ENCODE measurements at places on chromosomes 4 and X.

GRCh38 chr4:66017671-66018070, 347.4 kb upstream of the EPHA5 start:
- DNase-seq = no peak

GRCh38 chrX:69503782-69504625, at the start of gene NALF2:
TSS of gene NALF2 (plus strand) at chrX:69504326. CDS start at chrX:69505283, 957 bp downstream.
- peak; percentile 12 for DNase-seq

GRCh38 chr4:71006203-71006907, 12.9 kb downstream of the DCK start:
- DNase-seq = no peak

DNA sequence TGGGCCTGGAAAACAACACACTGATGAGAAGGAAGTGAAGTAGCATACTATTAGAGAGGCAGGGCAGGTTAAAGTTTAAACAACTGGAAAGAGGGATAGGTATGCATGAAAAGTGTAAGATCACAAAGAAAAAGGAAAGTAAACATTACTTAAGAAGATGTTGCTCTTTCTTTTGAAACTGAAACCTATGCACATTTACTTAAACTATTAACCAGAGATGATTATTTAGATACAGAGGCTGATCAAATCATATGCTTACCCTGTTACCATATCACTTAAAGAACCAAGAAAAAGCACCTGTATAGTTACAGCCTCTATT, 37.8 kb downstream of the NAP1L5 start:
- DNase-seq = no peak

DNA sequence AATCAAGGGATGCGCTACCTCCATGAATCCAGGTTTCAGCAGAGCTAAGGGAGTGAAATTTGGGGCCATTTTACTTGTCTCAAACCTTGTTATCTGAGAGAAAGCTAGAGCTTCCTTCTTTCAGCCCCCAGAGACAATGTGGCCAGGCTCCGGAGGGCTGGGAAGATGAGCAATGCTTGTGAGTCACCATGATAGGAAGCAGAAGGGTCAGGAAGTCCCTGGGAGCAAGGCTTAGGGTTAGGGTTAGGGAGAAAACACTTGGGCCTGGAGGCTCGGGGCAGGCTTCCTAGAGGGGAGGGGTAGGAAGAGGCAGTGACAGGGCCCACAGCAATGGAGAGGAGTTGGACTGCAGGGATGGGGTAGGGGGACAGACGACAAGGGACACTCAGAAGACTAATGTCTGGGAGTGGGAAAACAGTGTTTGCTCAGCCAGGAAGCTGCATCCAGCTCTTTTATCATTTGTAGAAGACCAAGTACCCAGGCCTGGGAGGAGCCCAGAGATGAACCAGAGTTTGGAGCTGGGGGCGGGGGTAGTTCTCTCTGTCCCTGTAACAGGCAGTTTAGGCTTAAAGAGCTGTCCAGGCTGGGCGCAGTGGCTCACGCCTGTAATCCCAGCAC, 16.4 kb upstream of the PORCN start:
- no peak for DNase-seq

- no peak for DNase-seq
These were observed 48.2 kb upstream of the H2AZ1 start for GRCh38 chr4:99998062-99998867.

DNA sequence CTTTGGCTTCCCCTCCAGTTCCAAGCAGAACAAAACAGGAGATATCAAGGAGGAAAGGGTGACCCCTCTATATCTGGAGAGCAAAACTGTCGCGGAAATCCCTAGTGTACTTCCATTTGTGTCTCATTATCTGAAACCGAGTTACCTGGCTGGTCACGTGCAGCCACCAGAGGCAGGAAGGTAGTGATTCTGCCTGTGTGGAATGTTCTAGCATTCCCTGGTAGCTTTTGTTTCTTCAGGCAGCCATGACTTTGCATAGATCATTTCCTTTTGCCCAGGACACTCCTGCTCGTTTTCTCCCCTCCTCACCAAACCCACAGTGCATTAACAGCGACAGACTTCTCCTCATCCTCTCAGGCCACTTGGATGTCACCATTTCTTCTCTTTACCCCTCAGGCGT, 107.9 kb downstream of the PTTG2 start:
- DNase-seq = no peak

- DNase-seq = no peak
These were observed 49.3 kb downstream of the C4orf33 start for GRCh38 chr4:129145222-129145730.

DNA sequence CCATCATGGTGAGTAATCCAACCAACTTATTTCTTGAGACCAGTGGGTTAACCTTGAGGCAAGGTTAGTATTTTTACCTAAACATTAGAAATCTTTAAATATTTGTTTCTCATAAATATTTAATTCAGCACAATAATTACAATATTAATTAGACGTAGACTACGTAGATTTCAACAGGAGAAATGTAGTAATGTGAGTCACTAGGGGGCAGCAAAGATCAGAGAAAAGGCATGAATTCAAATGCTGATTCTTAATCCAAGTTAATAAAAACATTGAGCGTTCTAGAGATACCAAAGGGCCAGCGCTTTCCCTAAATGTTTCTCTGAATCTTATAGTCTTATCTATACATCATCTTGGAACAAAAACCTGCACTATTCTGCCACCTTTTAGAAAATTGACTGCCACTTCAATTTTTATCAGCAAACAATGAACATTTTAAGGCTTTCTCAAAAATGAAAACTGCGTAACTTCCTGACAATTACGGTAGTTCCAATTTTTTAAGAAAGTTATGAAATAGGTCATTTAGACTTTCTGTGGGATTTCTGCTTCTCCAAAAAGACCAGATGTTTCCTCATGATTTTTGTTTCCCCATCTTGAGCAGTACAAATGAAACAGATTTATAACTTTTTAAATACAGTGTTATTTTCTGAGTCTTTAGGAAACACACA, 180.7 kb downstream of the GASK1B start:
- DNase-seq = no peak

DNA sequence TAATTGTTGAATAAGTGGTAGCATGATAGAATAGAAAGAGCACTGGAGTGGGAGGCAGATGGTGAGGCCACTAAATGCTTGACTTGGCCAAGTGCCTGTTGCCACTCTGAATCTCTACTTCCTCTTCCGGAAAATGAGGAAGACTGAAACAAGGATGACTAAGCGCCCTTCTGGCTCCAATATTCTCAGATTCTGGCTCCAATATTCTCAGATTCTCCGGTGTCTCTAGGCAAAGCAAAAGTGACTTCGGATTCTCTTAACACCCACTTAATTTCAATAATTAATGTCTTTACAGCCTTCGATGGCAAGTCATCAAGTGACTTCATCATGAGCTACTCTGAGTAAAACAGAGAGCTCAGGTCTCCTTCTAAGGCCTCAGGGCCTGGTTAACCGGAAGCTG, 402.2 kb upstream of the FGF13 start:
- DNase-seq = no peak

GRCh38 chr4:88697588-88698329, at the start of gene NAP1L5:
TSS of gene NAP1L5 (minus strand) at chr4:88697829. CDS start at chr4:88697754, 75 bp downstream.
- peak; percentile 89 for DNase-seq

DNA sequence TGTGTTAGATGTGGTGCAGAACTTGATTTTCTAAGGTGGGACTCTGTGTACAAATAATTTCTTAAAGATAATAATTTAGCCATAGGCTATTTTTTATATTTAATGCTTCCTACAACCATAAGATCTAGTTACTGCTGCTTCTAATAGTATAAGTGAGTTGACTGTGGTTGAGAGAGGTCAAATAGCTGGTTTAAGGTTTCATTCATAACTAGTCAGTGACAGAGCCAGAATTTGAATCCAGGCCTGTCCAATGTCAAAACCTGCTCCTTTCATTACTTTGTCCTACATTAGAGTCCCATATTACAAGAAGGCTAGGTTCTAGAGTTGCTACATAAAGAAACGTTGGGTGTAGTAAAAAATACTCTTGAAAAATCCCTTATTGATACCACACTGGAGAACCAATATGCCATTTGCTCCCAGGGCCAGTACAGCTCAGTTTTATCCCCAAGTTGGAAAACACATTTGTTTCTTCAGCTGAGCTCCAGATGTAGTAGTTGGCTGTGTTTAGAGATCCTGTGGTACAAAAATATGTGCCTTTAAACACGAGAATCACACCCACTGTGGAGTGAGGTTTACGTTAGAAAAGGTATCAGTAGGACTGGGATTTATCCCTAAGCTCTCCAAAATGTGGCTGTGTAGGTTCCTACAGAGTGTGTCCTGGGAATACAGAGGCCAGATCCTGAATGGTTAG, 84.3 kb downstream of the REPS2 start:
- no peak for DNase-seq

DNA sequence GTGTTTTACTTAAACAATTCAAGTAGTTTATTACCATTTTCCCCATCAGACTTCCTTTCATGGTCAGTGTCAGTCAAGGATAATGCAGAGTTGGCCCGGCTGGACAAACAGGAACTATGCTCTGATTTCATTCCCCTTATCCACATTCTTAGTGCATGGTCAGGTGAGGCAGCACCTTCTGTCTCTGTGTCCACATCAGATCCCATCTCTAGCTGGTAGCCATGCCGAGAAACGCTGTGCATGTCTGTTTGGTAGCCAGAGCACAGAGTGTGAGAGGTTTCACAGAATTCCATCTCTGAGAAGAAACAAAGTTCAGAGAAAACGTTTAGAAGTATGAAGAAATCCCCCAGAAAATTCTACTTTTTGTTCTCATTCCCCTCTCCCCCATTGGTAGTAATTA, 423.7 kb upstream of the TEX13C start:
- no peak for DNase-seq

DNA sequence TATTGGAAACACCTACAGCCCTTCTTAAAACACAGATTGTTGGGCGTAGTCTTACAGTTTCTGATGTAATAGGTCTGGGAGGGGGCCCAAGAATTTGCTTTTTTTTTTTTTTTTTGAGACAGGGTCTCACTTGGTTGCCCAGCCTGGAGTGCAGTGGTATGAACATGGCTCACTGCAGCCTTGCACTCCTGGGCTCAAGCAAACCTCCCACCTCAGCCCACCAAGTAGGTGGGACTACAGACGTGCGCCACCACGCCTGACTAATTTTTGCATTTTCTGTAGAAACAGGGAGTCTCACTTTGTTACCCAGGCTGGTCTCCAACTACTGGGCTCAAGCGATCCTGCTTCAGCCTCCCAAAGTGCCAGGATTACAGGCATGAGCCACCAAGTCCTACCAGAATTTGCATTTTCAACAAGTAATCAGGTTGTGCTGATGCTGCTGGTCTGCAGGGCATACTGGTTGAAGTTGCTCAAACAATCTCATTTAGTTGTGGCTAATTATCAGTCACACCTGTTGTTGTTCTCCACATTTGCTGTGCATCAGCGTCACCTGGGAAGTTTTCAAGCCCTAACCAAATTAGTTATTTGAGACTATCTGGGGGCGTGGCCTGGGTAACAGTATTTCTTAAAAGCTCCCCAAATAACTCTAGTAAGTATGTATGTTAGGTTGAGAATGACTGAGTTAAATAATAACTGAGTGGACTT, 14.0 kb downstream of the TMEM154 start:
- DNase-seq = no peak

- DNase-seq = no peak
These were observed 47.9 kb downstream of the RGS12 start for GRCh38 chr4:3340700-3341083.

DNA sequence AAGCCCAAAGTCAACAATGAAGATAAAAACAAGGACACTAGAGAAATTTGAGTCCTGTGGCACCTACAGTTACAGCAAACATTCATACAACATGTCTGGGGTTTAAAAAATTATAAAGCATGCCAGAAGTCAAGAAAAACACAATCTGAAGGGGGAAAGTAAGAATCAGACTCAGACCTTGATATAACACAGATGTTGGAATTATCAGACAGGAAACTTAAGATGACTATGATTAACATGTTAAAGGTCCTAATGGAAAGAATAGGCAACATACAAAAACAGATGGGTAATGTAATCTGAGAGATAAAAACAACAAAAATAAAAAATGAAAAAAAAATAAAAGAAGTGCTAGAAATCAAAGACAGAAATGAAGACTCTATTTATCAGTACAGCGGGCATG, 446.5 kb downstream of the SPRY1 start:
- no peak for DNase-seq

GRCh38 chr4:142265536-142265935, 580.6 kb downstream of the INPP4B start:
- DNase-seq = no peak

GRCh38 chr4:40924096-40924792, 174.5 kb downstream of the NSUN7 start:
- DNase-seq = peak; percentile 68

GRCh38 chr4:180769791-180770190, 1473.4 kb upstream of the TENM3 start:
- DNase-seq = no peak

DNA sequence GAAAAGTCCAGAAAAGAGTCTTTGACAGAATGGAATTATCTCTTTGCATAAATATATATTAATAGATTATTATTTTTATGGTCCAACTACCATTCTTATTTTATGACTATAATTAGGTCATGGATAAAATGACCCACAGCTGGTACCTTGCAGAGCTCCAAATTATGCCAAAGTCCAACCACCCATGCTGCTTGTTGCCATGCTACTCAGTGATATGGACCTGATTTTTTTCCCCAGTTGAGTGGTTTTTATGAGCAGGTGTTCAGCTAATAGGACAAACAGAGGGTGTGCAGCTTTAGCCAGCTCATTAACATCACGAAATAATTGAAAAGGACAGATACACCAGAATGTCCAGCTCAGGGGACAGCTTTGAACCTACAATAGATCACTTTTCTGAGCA, 9.7 kb downstream of the HOPX start:
- no peak for DNase-seq

GRCh38 chr4:54229631-54230483, 764 bp downstream of the PDGFRA start:
- DNase-seq = no peak

- no peak for DNase-seq
These were observed 38.4 kb downstream of the METAP1 start for GRCh38 chr4:99033956-99034355.

DNA sequence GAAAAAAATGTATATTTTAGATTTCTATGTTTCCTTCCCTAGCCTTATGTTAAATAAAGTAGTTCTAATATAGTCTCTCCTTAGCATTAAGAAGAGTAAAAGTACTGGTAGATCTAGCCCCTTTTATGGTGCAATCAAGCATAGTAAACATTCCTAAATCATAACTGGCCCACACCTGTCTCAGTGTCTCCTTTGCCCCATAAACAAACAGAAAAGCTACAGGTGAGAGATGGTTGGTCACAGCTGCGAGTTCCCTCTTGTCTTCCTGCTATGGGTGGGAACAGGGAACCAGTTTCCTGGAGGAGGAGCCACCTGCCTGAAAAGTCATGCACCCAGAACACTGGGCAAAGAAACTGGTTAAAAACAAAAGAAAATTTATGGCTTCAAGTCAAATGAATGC, 16.6 kb downstream of the SOWAHB start:
- no peak for DNase-seq

DNA sequence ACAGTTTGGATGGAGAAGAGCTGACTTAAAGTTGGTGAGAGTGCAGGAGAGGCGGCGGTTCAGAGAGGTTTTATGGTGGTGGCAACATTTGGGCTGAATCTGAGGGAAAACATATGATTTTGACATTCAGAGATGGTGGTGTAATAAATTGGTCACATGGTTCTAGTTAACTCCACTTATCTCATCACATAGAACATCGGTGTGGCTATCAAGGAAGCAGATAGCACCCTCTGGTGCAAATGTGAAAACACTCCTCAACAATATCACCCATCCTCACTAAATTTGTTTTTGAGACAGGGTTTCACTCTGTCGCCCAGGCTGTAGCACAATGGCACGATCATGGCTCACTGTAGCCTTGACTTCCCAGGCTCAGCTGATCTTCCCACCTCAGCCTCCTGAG, 28.8 kb downstream of the SUPT20HL2 start:
- no peak for DNase-seq
